ENCODE measurements at places on chromosomes 6 and 20.

DNA sequence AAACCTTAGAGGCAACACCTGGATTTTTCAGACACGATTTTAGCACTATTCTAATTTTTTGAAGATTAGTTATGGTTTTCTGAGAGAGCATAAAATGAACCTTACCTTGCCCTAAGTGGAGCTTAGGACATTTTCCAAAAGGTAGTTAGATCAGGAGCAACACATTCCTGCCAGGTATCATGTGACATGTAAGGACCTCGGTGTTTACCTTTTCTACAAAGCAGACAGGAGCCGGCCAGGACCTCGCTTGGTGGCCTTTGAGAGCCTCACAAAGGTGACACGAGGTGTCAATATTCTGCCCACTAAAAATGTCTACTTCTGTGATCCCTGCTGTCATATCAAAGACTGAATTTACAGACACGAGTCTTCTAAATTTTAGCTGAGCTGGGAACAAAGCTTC is 174.9 kb downstream of the SMOC2 start:
- no peak for DNase-seq

- DNase-seq: no peak
Measured at GRCh38 chr20:58883241-58883691, 30.8 kb downstream of the GNAS start.

DNA sequence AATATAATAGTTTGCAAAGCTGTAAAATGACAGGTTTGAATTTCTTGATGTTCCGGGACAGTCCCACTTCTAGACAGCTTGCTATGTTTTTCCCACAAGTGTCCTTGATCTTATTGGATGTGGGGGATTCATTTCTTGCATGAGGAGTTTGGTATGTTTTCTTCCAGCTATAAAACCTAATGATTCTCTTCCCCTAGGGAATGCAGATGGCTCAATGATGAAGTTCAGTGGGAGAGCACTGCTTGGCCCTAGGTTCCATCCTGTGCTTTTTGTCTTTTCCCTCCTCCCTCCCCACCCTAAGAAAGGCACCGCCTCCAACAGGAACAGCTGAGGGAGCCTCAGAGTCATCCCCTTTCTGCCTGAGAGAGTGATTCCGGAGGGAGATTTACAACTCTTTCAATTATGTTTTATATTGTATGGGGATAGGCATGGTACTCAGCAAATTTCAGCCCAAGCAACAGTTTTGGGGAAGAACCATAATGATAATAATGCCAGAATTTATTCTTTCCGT is 149.2 kb downstream of the PHACTR1 start:
- DNase-seq: no peak

DNA sequence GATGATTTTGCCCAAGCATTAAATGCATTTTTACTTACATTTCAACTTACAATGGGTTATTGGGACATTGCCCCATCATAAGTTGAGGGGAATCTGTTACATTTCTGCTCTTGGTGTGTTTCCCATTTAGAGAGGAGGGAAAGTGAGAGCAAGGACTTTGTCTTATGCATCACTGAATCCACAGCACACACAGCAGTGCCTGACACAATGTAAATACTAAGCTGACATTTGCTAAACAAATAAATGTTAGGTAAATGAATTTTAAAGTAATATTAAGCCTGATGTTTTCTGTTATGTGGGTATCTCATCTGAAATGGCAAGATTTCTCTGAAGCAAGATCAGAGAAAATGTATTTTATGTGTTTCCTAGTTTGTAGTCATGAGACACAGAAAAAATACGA is 143.6 kb upstream of the STXBP5 start:
- DNase-seq: no peak

DNA sequence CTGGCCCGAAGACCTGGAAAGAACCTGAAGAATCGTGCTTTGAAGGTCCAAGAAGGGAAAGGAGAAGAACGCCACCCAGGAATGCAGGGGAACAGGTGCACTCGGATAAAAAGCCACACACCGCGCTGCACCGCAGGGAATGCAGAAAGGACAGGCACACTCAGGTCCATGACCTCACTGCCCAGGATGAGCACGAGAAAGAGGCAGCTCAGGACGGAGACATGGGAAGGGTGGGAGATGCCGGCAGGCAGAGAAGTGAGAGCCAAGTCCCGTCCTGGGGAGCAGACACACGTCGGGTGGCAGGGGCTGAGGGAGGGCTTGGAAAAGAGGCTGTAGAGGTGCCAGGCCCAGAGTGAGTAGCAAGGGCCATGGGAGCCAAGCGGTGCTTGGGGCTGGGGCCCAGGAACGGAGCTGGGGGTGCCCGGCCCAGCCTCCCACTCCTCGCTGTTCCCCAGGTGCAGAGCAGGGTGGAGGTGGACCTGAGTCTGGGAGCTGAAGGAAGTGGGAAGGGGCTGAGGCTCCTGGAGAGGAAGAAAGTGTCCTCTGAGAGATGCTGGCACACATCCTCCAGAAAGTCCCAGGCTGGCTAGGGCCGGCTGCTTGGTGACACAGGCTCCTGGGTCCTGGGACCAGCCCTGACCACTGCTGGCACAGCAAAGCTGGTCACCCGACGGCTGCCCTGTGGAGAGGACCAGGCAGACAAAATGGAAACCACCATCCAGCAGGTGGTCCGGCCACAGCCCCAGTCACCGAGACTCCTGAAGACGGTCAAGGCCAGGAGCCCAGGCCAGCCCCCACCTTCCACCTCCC is 91.3 kb downstream of the PSMB1 start:
- DNase-seq: no peak

- no peak for DNase-seq
Measured at GRCh38 chr6:106300944-106301343, 24.6 kb downstream of the ATG5 start.

DNA sequence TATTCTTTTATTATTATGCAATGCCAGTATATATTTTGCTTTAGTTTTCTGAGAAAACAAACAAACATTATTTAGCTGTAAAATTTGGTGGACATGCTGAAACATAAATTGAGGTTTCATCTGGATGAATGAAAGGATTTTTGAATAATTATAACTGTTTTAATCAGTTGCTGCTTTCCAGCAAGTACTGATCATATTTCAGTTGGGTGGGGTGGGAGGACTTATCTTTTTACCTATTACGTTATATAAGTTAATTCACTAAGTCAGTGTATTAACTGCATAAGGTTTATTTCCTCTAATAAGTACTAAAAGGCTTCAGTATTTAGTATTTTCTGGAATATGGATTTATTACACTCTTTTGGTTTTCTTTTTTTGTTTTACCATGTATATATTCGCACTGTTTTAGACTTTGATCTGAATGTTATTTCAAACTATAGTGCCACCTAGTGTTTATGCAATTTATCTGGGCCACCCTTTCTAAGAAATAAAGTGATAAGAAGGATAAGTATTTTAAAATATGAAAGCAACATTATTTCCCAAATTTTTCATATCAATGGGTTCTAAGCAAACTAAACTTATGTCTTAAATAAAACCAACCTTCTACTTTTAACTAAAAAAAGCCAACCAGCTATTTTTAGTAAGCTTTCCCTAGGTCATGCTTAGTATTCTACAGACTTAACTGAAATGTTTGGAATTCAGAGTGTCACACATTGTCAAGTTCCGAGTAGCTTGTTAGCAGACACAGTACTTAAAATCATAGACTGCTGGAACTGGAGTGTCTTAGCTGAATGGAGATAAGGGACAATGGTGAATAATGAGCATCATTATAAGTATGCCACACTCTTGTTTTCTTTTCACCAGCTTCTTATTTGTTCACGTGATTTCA is 105.4 kb upstream of the MCHR2 start:
- DNase-seq: no peak

DNA sequence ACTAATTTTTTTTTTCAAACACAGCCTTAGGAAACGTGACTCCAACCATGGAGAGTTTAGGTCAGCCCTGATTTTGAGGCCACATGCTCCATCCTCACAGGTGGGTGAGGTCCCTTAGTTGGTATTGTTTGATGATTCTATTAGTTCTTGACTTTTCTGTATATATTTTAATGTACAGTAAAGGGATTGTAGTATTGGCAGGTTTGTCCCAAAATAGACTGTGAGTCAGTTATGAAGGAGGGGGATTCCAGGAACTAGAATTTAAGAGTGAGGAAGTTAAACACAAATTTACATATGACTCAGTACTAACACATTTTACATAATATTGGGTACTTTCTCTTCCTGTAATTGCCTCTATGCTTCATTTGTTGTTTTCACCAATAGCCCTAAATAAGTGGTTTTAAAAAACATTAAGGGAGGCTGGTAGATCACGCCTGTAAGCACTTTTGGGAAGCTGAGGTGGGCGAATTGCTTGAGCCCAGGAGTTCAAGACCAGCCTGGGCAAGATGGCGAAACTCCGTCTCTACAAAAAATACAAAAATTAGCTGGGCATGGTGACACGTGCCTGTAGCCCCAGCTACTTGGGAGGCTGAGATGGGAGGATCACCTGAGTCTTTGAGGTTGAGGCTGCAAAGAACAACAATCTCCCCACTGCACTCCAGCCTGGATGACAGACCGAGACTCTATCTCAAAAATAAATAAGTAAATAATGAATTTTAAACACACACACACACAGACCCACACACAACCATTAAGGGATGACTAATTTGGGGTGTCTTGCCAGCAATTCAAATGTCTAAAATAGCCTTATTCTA is 81.8 kb downstream of the SGK1 start:
- DNase-seq: no peak

DNA sequence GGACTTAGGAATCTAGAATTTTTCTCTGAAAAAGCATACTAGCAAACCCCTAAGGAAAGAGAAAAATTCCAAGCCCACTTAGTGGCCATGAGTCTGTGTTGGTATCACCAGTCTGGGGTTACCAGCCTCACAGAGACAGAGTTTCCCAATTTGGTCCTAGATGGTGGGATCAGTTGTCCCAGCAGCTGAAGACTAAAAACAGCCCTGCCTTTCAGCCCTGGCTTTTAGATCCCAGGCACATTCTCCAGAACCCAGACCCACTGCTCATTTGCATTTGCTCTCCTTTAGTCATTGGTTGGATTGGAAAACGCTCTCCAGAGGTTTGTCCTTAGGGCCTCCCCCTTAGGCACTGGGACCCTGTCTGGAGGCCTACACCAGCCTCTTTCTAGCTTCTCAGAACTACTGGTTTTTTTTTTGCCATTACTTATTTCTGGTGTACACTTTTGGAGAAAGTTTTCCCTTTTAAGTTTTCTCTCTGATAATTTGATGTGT is 39.1 kb upstream of the FOXO3 start:
- no peak for DNase-seq

GRCh38 chr20:62704341-62704948 is 4.2 kb upstream of the NTSR1 start:
- DNase-seq: peak; percentile 75

DNA sequence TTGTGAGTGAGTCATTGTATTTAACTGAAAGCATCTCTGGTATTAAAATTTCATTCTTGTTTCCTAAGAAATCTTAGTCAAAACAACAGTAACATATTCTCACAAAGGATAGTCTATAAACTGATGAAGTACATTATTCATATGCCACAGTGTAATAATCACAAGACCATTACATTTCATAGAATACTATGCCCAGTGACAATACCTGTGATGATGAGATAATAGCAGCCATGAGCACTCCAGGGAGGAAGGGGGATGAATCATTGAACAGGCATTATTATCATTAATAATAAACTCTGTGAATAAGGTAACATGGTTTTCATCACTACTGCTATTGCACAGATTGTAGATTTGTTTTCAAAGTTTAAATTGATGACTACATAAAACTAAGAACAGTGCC is 667.9 kb downstream of the EPM2A start:
- no peak for DNase-seq

GRCh38 chr20:39829256-39829655 is 859.8 kb downstream of the MAFB start:
- no peak for DNase-seq

DNA sequence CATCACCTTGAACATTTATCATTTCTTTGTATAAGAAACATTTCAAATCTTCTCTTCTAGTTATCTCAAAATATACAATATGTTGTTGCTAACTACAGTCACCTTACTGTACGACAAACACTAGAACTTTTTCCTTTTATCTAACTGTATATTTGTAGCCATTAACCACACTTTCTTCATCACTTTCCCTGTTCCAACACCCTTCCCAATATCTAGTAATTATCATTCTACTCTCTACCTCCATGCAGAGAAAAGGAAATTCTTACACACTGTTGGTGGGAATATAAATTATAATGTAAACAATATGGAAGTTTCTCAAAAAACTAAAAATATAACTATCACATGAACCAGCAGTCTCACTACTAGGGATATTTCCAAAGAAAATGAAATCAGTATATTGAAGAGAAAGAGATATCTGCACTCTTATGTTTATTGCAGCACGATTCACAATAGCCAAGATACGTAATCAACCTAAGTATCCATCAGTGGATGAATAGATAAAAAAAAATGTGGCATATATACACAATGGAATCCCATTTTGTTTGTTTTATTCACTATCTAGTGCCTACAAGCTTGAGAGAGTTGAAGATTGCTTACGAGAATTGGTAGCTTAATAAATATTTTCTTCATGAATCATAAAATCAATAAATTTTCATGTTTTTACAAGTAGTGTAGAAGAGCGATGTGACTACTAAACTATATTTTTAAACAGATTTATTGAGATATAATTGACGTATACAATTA is 2.4 kb downstream of the RHAG start:
- no peak for DNase-seq

GRCh38 chr6:12186528-12186927 is 103.6 kb upstream of the EDN1 start:
- no peak for DNase-seq

DNA sequence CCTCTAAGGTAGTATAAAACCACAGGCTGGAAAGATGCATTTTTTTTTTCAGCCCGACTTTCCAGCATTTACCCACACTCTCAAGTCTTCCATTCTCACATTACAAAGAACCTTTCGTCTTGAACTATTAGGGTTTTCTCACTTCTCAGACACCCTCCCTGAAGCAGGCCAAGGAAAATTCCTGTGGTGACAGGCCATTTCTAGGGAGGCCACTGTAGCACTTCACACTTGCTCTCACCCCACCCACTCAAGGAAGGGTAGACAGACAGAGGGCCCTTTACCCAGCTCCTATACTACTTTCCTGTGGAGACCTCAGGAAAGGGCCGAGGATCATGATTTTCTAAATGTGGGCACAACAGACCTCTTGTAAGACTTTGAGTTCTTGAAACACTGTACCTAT is 27.7 kb downstream of the KCNS1 start:
- no peak for DNase-seq

DNA sequence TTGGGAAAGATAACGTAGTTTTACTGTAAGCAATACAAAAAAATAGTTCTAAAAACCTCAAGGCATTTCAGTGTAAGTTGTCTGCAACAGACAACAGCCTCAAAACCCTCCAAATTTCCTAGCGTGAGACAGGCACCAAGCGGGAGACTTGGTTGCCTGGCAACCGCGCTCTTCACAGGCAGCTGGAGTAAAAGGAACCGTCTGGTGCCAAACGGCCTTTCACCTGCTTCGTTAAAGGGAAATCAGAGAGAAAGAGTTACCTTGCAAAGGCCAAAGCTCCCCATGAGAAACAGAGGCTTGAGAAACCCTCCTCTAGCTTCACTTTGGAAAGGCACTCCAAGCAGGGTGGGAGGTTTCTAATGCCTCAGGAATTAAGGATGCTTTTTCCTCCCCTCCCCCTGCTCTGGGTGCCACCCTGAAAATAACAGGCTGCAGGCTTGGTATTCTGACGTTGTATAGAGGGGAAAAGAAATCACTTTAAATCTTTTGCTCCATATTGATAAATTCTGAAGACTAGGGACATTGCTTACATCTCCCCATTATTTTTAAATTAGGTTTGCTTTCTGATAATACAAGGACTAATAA is 129.7 kb upstream of the UFL1 start:
- peak; percentile 86 for DNase-seq

- DNase-seq: peak; percentile 10
Measured at GRCh38 chr20:2451939-2452732, 18.5 kb downstream of the SNRPB start.

- no peak for DNase-seq
Measured at GRCh38 chr6:40681622-40682021, 94.5 kb upstream of the LRFN2 start.

- no peak for DNase-seq
Measured at GRCh38 chr6:21142741-21143140, 450.8 kb upstream of the SOX4 start.

Measured in NCI-H187 treated with DMSO at 0.1 percent for 48 hours (cell line).